GF-D8 (cell line): ENCODE measurements at places on chromosomes 1 and 21.

DNA sequence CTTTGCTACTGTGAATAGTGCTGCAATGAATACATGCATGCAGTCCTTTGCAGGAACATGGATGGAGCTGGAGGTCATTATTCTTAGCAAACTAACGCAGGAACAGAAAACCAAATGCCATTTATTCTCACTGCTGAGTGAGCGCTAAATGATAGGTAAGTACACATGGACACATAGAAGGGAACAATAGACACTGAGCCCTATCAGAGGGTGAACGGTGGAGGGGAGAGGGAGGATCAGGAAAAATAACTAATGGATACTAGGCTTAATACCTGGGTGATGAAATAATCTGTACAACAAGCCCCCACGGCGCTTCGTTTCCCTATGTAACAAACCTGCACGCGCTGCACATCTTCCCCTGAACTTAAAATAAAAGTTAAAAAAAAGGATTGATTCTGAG, 8.9 kb downstream of the NIBAN1 start:
- no peak for DNase-seq

DNA sequence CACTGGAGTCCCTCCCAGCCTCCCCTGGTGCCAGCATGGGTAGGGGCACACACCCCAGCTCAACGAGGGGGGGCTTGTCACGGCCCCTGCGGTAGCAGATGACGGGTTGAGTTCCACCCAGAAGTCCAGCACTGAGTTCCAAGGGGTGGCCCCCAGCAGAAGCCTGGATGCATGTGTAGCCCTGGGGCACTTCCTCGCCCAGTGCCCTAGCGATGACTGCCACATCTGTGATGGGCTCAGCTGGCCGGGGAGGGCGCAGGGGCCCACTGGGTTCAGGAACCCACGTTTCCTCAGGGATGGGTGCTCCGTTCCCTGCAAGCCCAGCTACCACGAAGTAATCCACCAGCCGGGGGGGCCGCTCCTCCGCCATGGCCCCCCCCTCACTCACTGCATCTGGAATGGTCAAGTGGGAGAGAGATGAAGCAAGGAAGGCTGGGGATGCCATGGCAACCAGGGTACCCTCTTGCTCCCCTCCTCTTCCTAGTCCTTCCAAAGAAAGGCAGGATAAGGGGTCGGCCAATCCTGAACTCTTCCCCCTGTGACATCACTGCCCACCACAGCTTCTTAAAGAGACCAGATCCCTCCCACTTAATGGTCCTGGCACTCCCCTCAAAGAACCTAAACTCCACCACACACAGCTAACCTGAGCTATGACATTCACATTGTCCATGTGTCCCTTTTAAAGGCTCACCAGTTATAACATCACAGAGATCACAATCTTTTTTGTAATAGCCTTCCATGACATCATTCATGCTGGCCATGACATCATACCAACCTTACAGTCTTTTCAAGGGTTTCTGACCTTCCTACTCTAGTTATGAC, 2.3 kb downstream of the DENND4B start:
- no peak for DNase-seq

DNA sequence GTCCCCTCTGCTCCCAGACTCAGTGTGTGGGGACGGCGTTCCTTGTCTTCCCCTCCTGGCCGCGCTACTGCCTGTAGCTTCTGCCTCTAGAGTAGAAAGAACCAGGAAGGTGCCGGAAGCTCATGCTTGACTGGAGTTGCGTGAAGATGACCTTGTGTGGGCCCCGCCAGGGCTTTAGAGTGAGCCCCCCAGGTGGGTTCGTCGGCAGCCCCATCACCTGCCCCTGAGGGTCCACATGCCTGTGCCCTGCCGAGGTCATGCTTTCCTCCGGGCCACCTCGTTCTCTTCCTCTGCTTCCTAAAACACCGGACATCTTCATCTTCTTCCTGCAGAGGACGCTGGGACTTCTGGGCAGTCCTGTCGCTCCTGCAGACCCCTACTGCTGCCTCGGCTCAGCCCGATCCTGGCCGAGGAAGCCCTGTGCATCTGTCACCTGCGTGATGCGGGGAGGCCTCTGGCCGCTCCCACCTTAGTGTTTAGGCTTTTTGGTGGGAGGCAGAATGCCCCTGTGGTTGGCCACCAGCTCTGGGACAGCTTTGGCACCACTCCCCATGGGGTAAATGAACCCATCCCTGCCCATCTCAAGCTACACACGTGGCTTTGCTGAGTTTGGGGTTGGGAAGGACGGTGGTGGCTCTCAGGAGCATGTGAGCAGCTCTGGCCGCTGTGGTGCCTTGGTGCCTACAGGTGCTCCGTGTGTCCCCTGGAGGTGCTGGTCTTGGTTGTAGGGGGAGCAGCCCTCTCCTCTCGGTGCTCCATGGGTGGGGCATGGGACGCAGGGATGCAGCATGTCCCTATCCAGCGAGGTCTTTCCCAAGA, 12.3 kb downstream of the OBSCN start:
- DNase-seq = no peak

- no peak for DNase-seq
Measured at GRCh38 chr1:203287898-203288297, 17.4 kb upstream of the BTG2 start.

- no peak for DNase-seq
Measured at GRCh38 chr1:84311296-84311695, 9.8 kb downstream of the SAMD13 start.

DNA sequence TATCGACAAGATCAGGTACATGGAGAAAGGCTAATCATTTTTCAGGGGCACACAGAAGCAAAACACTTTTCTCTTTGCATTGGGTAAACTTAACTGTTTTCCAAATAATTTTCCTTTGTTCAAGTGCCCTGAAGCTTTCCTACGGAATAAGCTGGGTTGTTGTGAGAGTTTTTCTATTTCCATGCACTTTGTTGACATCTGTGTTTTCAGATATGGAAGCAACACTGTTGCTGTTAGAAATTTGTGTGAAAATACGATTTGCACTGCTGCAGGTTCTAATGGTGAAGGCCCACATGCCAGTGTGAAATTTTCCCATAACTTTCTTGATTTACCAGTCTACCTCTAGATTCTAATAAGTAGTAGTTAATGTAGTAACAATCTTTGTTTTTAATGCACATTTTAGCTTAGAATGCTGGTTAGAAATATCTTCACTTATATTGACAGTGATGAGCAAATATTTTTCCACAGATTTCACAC, 18.3 kb downstream of the NFYC start:
- DNase-seq = no peak

GRCh38 chr1:84409888-84410287, 11.6 kb downstream of the DNASE2B start:
- DNase-seq = no peak

- DNase-seq = no peak
Measured at GRCh38 chr1:11413986-11414391, 65.0 kb upstream of the DISP3 start.

- DNase-seq = no peak
Measured at GRCh38 chr1:101175466-101175865, 61.4 kb upstream of the S1PR1 start.

GRCh38 chr1:169634145-169634544, 4.2 kb upstream of the SELP start:
- DNase-seq = no peak

DNA sequence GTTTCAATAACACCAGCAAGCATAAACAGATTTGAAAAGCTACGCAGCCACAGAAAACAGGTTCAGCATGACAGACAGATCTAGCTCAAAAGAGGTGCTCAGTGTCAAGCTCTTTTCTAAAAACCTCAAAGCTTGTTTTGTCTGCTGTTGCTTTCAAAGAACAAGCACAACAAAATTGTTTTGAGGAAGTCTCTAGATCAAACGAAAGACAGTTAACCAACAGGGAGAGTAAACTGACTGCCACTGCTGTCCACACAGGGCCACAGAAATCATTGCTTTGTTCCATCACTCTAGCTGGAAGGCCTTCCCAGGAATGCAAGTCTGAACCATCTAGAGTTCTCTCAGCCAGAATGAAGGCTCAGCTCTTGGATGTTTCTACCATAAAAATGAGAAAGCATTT, 12.8 kb downstream of the APP start:
- DNase-seq = no peak

DNA sequence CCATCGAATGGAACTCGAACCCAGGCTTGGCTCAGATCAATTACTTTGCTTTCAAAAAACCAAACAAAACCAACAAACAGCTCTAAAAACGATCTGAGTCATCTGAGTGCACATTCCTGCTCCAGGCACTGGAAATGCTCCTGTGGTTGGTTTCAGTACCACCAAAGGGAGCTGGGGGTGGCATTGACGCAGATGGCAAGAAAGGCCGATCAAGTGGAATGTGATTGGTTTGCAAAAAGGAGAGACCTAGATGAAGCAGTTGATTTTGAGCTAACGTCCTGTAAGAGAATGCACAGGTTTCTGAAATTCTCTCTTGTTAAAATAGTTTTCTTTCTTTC, 39.5 kb downstream of the PIK3CD start:
- DNase-seq = no peak

DNA sequence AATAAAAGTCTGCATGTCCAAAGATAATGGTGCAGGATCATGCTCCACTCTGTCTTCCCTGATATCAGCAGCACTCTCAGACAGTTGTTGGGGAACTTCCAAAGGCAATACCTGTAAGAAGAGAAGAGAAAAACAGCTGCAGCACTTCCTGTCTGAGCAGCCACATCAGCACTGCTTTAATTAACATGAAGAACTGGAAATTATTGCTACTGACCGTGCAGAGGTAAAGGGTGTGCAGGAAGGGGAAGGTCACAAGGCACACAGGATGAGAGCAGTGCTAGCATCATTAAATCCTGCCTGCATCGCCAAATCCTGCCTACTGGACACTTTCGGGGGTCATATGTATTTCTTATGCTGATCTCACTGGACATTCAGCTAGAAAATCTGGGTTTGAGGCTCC, 379.0 kb downstream of the LMX1A start:
- no peak for DNase-seq

DNA sequence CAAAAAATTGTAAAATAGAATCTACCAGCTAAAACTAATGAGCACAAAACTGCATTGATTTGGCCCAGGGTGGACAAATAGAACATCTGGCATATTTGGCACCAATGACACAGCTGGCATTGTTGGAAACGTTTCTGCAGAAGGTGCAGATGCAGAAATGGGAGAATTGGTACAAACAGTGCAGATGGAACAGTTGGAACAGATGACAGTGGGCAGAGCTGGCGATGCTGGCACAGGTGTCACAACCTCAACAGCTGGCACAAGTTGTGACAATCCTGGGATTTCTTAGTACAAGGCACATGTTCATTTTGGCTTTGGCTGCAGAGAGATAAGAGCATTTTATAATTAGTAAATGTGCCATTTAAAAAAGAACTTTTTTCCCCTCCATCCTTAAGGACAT, 91.1 kb upstream of the ZBTB18 start:
- DNase-seq = no peak

DNA sequence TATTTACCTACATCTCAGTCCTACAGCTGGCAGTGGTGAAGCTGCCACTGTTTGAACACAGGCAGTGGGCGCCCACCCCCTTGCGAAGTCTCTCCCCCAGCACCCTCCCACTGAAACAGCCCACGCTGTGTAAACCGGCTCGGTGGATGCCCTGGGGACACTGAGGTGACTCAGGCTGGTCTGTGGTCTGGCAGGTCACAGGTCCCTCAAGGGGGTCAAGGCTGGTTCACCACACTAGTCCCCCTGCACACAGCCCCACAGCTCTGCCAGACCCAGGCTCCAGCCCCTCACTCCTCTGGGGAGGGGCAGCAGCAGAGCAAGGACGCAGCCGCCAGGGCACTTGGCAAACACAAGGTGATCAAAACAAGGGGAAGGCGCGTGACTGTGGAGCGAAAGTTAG, 7.6 kb downstream of the CHD5 start:
- no peak for DNase-seq

DNA sequence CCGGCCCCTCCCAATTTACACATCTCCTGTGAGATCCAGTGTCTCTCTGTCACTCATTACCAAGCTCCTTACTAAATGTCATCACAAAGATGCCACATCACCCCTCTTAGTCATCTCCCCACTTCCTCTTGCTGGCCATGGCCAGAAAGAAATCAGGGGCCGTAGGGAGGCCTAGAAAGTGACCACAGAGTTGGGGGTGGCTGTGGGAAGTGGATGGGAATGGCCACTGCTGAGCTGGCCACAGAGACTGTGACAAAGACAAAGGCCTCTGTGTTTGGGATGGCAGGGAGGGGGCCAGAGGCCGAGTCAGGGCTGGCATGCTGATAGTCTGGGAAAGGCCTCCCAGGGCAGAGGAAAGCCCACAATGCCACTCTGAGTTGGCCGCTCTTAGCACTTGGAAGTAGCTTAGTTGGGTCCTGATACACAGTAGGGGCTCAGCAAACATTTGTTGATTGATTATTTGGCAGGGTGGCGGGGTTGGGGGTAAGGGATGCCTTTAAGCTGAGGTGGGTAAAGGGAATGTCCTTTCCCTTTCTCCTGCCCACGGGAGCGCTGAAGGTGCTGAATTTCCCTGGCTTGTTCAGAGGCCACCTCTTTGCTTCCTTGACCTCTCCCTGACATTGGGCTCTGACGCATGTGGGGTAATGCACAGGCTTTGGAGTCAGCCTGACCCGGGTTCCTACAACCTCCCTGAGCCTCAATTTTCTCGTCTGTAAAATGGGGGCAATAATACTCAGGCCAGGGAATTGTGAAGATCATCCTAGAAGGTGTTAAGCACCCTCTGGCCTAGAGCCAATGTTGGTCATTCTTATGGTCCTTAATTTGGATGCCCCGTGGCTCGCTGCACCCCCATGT, 13.2 kb downstream of the NAV1 start:
- DNase-seq = no peak
